Gastrocnemius medialis (tissue), 4 donors: ENCODE measurements at places on chromosomes 7 and 10.

DNA sequence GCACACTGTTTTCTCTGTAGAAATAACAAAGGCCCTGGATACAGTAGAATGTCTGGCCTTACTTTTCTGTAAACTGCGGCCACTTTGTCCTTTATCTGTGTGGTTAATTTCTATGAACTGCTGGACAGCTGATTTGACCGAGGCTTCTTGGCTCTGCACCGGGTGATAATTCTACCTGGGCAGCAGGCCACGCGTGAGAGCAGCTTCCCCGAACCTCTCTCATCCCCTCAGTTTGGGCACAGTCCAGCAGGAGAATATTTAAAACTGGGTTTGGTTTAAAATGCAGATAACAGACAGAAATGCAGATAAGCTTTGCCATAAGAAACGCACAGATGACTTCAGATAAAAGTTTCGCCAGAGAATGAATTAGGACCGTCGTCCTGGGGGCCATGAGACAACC, 81.0 kb downstream of the CELF2 start:
- DNase-seq: no peak

GRCh38 chr7:137521451-137521850, 177.9 kb upstream of the PTN start:
- no peak for DNase-seq

GRCh38 chr10:72068901-72069446, 19.4 kb downstream of the SPOCK2 start:
- DNase-seq: no peak

- DNase-seq: no peak
Observed at GRCh38 chr7:130912082-130912861, 178.3 kb upstream of the KLF14 start.

DNA sequence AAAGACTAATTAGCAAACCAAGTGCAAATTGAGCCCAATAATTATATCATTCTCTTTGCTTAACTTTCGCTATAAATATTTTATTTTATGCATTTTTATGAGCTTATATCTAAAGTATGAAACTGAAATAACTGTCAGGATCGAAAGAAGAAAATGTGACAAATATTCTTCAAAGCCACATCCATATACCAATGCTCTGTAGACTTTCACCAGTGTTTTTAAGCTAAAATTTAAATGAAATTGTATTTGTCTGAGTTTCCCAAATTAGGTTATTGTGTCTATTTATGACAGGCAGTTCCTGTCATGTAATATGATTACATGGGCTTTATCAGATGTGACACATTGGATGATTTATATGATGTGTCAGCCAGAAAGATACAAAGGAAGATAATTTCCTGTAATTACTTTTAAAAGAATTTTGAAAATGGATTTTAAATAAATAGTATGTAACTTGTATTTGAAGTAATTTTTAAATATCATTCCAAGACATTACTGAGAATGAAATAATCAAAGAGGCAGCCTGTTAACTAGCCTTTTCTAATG, 317.9 kb upstream of the KLF6 start:
- DNase-seq: no peak

DNA sequence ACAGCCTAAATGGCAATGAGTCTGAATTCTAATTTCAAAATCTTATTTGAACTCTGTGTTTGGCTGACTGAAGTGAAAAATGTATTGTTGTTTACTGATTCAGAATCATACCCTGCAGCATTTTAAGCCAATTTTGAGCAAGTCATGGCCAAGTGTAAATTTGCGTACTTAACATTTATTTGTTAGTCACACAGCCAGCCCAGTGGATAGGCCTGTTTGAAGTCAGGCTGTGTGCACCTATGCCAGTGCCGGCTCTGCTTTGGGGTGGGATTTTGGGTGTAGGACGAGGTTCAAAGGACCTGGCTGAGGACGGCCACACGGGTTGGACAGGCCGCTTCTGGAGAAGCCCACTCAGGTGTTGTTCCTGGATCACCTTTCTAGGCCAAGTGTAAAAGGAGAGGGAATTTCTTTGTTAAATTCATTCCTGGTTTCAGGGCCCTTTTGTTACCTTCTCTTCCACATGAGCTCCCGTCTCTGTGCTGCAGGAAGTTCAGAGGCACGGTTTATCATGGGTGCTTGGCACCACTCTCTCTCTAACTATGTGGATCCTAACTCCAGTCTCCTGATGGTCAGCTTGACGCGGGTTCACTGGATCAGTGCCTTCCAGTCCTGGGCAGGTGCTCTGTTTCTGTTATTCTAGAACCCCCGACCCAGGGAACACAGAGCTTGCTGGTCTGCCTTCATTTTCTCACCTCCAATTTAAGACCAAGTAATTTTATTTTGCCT, 84.7 kb downstream of the CCNY start:
- no peak for DNase-seq
